ENCODE measurements at places on chromosomes 2 and 18. TPM values are rescaled to one million over a fixed set of nuclear protein-coding genes. Genes with fewer than 3 reads are reported as not detected.

Gene GRB14
- 15.5 TPM for total RNA-seq

Gene IL36A
- not detected for total RNA-seq

GRCh38 chr18:28078298-28078697 lies 98.6 kb downstream of the CDH2 start:
- H3K4me1 ChIP-seq = no peaks in the 10 kb centered on the region
- no peaks in the 10 kb centered on the region for H3K36me3 ChIP-seq
- no peaks in the 10 kb centered on the region for H3K27me3 ChIP-seq
- no peak for DNase-seq
- H3K4me3 ChIP-seq = no peak overlapping the region

GRCh38 chr2:119266091-119266589 lies 42.5 kb downstream of the STEAP3 start:
- H3K4me3 ChIP-seq = no peak overlapping the region
- no peaks in the 10 kb centered on the region for H3K4me1 ChIP-seq
- H3K27me3 ChIP-seq = no peaks in the 10 kb centered on the region
- no peak for DNase-seq

GRCh38 chr2:113142290-113142689 lies 14.9 kb downstream of the IL1RN start:
- no peak overlapping the region for H3K4me3 ChIP-seq
- no peak overlapping the region for H3K27ac ChIP-seq
- H3K27me3 ChIP-seq = no peaks in the 10 kb centered on the region
- H3K4me1 ChIP-seq = peaks cover 15% of the 10 kb centered on the region
- H3K36me3 ChIP-seq = no peaks in the 10 kb centered on the region
- DNase-seq = no peak

DNA sequence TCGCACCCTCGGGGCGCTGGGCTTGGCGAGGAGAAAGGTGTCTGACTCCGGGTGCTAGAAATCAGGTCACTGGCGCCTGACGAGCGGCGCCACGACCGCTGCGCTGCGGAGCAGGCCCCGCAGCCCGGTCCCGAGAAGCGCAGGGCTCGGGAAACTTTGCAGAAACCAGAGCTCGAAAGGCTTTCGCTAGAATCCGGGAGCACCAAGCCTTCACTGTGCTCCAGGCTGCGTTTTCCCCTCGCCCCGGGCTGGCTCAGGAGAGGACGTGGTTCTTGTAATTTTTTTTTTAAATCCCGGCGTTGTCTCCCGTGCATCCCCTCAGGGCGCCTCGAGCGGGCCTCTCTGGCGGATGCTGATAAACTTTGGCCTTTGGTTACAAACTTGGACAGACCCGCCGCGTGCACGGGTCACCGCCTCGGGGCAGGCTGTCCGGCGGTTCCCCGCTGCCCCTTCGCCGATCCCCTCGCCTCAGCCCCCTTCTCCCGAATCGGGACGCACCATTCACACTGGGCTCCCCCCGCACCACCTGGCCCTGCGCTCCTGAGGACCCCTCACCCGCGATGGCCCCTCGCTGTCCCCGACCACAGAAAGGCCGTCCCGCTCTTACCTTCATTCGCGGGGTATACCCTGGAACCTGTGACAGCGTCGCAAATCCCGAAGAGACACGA lies 419 bp downstream of the EPHA4 start:
- no peaks in the 10 kb centered on the region for H3K27me3 ChIP-seq
- H3K4me3 ChIP-seq = peak overlapping the region; percentile 79
- no peak overlapping the region for H3K27ac ChIP-seq

DNA sequence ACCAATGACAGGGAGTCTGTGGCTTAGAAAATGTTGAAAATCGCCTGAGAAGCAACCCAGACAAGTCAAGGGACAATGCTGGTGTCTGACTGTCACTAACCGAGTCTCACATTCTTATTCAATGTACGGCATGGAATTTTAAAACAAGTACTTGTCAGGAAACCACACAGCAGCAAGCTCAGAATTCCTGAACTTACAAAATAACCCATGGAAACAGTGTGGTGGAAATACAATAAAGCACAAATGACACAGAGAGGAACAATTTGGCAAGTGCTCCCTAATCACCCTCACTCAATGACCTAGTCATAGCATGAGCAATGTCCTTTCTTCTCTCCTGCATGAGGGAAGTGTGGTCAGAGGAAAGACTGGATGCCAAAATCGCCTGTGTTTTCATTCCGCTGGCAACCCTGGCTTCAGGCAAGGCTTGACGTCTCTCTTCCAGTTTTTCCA lies 154.0 kb downstream of the SATB2 start:
- H3K4me1 ChIP-seq = no peaks in the 10 kb centered on the region
- H3K4me3 ChIP-seq = no peak overlapping the region
- DNase-seq = no peak
- no peaks in the 10 kb centered on the region for H3K27me3 ChIP-seq
- no peaks in the 10 kb centered on the region for H3K36me3 ChIP-seq

Gene CD207
- total RNA-seq = 0.14 TPM

Gene PSMA8
- total RNA-seq = not detected

Gene AGXT
- total RNA-seq = not detected

GRCh38 chr2:159043710-159044109 lies 75.3 kb downstream of the TANC1 start:
- no peaks in the 10 kb centered on the region for H3K36me3 ChIP-seq
- H3K27ac ChIP-seq = no peak overlapping the region
- no peak for DNase-seq
- peaks cover 15% of the 10 kb centered on the region for H3K4me1 ChIP-seq

- H3K27me3 ChIP-seq = no peaks in the 10 kb centered on the region
- H3K36me3 ChIP-seq = no peaks in the 10 kb centered on the region
- DNase-seq = no peak
- H3K4me3 ChIP-seq = no peak overlapping the region
- H3K27ac ChIP-seq = no peak overlapping the region
These were observed 117.3 kb downstream of the THADA start for GRCh38 chr2:43478412-43479086.

DNA sequence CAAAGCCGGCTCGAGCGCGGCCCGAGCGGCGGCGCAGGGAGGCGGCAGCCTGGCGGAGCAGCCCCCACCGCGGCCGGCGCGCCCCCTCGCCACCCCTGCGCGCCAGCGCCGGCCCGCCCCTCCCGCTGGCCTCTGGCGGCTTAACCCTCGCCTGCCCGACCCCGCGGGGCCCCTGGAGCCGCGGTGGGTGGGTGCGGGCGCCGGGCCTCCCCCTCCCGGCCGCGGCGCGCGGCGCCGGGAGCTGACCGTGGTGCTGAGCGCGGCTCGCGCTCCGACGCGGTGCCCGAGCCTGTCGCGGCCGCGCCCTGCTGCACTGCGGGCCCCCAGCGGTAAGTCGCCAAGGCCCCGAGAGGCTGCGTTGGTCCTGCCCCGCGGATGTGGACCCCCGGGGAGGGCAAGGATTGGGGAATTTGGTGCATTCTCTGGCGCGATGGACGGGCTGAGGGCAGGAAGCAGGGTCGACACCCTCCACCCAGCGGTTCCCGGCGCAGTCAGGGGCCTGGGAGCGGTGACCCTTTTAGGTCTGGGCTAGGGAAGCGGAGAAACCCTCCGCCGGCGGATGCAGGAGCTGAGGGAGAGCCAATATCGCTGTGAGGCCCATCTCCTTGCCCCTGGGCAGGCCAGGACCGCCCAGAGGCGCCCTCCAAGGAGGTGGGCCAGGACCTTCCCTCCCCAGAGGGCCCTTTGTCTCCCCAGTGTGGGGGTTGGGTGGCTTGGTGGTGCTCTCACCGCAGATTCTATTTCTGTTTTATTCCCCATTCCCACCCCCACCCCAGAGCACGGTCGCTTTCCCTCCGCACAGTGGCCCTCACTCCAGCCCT lies 923 bp downstream of the AMER3 start:
- no peak overlapping the region for H3K27ac ChIP-seq
- DNase-seq = no peak
- H3K4me3 ChIP-seq = peak overlapping the region; percentile 65
- H3K36me3 ChIP-seq = no peaks in the 10 kb centered on the region
- no peaks in the 10 kb centered on the region for H3K27me3 ChIP-seq
- H3K4me1 ChIP-seq = peaks cover 5% of the 10 kb centered on the region

GRCh38 chr18:79853993-79854364 lies 56.2 kb downstream of the KCNG2 start:
- no peak for DNase-seq
- H3K4me1 ChIP-seq = no peaks in the 10 kb centered on the region
- H3K4me3 ChIP-seq = no peak overlapping the region
- H3K27ac ChIP-seq = no peak overlapping the region
- H3K36me3 ChIP-seq = no peaks in the 10 kb centered on the region

DNA sequence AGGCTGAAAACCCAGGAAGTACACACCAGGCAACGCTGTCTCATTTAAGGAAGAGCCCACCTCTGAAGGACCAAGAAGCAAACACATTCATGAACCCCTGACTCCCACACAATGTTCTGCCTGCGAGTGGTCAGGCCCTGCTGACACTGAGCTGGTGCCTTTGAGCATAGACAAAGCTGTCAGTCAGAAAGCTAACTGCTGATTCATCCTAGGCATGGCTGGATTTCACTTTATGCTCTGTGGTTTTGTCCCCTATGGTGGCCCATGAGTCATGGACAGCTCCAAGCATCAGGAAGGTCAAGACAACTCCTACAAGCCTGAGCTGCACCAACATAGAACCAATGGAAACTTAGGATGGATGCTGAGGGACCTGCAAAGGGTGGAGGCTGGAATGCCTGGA lies 78.9 kb downstream of the UXS1 start:
- DNase-seq = no peak
- H3K4me3 ChIP-seq = no peak overlapping the region
- H3K4me1 ChIP-seq = peaks cover 11% of the 10 kb centered on the region
- H3K36me3 ChIP-seq = peaks cover 4% of the 10 kb centered on the region

- no peaks in the 10 kb centered on the region for H3K27me3 ChIP-seq
- no peak for DNase-seq
- no peak overlapping the region for H3K27ac ChIP-seq
These were observed 121.1 kb downstream of the ACOXL start for GRCh38 chr2:110853516-110853915.

Gene TXNDC2
- not detected for total RNA-seq

DNA sequence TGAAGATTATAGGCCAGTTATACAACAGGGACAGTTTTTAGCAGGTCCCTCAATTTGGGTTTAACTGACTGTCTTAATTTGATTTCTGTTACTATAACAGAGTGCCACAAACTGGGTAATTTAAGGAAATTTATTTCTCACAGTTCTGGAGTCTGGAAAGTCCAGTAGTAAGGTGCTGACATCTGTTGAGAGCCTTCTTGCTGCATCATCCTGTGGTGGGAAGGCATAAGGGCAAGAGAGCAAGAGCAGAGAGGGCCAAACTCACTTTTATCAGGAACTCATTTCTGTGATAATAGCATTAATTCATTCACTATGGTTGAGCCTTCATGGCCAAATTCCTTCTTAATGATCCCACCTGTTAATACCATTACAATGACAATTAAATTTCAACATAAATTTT lies 36.5 kb downstream of the DIS3L2 start:
- H3K27me3 ChIP-seq = no peaks in the 10 kb centered on the region
- no peaks in the 10 kb centered on the region for H3K4me1 ChIP-seq
- DNase-seq = no peak
- H3K27ac ChIP-seq = no peak overlapping the region
- no peaks in the 10 kb centered on the region for H3K36me3 ChIP-seq
- H3K4me3 ChIP-seq = no peak overlapping the region

- no peak overlapping the region for H3K4me3 ChIP-seq
- H3K27ac ChIP-seq = no peak overlapping the region
- no peaks in the 10 kb centered on the region for H3K4me1 ChIP-seq
- DNase-seq = no peak
- no peaks in the 10 kb centered on the region for H3K36me3 ChIP-seq
These were observed 144.6 kb downstream of the CABLES1 start for GRCh38 chr18:23279931-23280330.

Gene NDC80
- 1.5 TPM for total RNA-seq

Gene VWA3B
- 0.24 TPM for total RNA-seq

DNA sequence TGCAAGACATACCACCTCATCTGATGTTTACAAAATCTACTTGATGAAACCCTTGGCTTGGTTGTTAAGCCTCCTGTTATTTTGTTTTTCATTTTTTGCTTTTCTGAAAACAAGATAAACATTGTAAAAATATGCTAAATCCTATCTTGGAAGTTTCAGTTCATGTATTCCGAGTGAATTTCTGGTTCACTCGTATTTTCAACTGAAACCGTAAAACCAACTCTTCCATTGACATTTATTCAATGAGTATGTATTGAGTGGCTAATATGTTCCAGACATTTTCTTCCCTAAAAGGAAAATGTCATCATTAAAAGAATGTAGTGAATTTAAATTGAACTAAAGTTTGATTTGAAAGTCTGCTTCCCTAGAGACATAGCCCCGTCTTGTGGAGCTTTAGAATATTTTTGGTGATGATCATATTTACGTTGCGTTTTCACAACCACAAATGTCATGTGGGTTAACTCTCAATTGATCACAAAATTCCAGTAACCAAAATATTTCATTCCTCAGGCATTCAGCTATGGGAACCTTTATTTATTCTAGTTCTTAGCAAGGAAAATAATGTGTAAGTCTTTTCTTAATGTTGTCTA lies 204.2 kb downstream of the MBD2 start:
- no peaks in the 10 kb centered on the region for H3K27me3 ChIP-seq
- no peaks in the 10 kb centered on the region for H3K36me3 ChIP-seq
- no peak overlapping the region for H3K27ac ChIP-seq
- no peaks in the 10 kb centered on the region for H3K4me1 ChIP-seq
- DNase-seq = no peak

- H3K36me3 ChIP-seq = no peaks in the 10 kb centered on the region
- no peak overlapping the region for H3K27ac ChIP-seq
- H3K4me1 ChIP-seq = no peaks in the 10 kb centered on the region
- no peaks in the 10 kb centered on the region for H3K27me3 ChIP-seq
These were observed 549.4 kb upstream of the SALL3 start for GRCh38 chr18:78430131-78430758.

Gene MALL
- 4.0 TPM for total RNA-seq

Gene PDE1A
- total RNA-seq = 2.4 TPM

Gene MTHFD2
- total RNA-seq = 26.3 TPM

Gene DNER
- total RNA-seq = 0.70 TPM

DNA sequence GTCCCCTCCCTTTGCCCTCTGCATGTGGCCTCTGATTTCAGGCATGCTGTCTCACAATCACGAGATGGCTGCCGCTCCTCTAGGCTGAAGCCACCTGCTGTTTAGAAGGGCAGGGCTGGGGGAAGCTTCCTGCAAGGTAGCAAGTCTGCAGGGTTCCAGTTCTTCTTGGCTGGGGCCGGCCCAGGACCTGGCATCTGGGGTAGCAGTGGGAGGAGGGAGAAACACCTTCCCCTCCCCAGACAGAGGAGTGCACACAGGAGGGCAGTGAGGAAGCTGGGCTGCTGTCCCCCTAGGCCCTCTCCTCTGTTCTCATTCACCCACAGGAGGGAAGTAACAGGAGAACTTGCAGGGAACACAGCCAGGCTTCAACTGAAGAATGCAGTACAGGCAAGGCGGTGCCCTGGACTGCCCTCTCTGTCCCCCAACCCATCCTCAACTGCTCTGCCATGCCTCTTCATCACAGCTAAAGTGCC lies 345.9 kb upstream of the HS6ST1 start:
- H3K36me3 ChIP-seq = no peaks in the 10 kb centered on the region
- H3K27ac ChIP-seq = no peak overlapping the region

Gene SPATA3
- total RNA-seq = not detected

Gene FIGN
- 4.6 TPM for total RNA-seq

Gene STEAP3
- total RNA-seq = 21.2 TPM

Gene FHL2
- 2.3 TPM for total RNA-seq

- no peak for DNase-seq
- H3K36me3 ChIP-seq = no peaks in the 10 kb centered on the region
- H3K4me3 ChIP-seq = no peak overlapping the region
These were observed 44.7 kb downstream of the TGFA start for GRCh38 chr2:70508711-70509462.

Measured in pancreas (tissue), 10 donors.